Occipital lobe (tissue), 3 donors: ENCODE measurements at places on chromosomes 5 and 9. TPM values are rescaled to one million over a fixed set of nuclear protein-coding genes. Genes with fewer than 3 reads are reported as not detected.
A peak's percentile ranks its signal among the peaks of the same experiment; 100 is the strongest.

SLC27A4 gene
- total RNA-seq: 23.9 TPM

RARS1 gene
- total RNA-seq: 279 TPM

PCDHGA6 gene
- total RNA-seq: 12.3 TPM

PGM5 gene
- 5.6 TPM for total RNA-seq

BTNL3 gene
- not detected for total RNA-seq

FOXI1 gene
- not detected for total RNA-seq

CLPTM1L gene
- 101 TPM for total RNA-seq

TEX48 gene
- total RNA-seq: not detected

GRCh38 chr5:43121913-43122484 lies 1.3 kb downstream of the ZNF131 start:
- no peak for DNase-seq

- peak; percentile 54 for DNase-seq
Measured at GRCh38 chr5:168023191-168023590, 268.3 kb upstream of the WWC1 start.

- no peak for DNase-seq
Measured at GRCh38 chr9:136437430-136437829, 2.2 kb downstream of the INPP5E start.

DNA sequence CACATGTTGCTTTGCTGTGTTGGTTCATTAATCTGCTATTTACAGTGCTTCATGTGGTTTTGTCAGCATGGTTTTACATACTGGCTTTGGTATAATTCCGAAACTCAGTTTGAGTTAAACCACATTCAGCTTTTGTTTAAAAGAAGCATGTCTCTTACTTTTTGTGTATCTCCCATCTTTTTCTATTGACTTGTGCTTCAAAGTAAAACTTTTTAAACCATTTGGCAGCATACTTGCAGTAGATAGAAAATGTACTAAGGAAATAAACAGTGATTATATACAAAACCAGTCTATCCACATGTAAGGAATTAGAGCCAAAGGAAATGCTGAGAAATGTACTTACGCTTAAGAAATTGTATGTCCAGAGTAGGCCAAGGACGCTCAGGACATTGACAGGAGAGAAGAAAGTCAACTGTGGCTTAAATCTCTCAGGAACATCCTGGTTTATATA lies 286.9 kb downstream of the ARHGEF28 start:
- DNase-seq: no peak

DNA sequence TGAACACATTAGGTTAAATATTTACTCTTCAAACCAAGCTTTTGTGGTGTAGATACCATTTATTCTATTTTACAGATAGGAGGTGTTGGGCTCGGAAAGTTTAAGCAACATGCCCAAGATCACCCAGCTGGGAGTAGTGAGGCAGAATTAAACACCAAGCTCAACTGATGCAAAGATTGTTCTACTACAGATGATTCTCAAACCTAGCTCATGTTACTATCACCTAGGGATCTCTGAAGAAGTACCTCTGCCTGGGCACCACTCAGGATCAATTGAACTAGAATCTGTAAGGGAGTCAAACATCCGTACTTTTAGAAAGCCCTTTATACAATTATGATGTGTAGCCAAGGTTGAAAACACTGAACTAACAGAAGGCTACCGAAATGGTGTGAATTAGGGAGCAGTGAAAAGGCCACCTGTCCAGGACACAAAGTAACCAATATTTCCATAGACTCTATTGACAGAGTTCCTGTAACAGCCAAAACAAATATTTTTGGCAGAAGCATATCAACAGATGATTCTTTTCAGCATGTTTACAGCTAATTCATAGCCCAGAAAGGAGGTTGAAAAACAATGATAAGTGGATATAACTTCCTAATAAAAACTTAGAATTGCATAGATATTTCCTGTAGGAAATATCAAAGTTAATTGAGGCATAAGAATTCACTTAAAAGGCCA lies 158.5 kb upstream of the PTGER4 start:
- DNase-seq: no peak

- DNase-seq: no peak
Measured at GRCh38 chr9:40926404-40927259, 201.8 kb downstream of the FOXD4L6 start.

- DNase-seq: no peak
Measured at GRCh38 chr9:134676361-134676760, 34.8 kb downstream of the COL5A1 start.

DNA sequence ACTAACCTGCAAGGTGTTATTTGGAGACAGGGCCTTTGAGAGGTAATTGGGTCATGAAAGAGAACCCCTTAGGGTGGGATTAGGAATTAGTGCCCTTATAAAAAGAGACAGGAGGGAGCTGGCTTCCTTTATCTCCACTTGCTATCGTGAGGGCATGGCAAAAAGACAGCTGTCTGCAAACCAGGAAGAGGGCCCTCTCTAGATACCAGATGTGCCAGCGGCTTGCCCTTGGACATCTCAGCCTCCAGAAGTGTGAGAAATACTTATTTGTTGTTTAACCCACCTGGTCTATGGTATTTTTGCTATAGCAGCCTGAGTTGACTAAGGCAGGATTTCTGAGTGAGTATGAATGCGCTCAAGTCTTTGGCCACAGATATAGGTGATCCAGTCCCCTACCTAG lies 978 bp upstream of the RGS14 start:
- DNase-seq: no peak

DNA sequence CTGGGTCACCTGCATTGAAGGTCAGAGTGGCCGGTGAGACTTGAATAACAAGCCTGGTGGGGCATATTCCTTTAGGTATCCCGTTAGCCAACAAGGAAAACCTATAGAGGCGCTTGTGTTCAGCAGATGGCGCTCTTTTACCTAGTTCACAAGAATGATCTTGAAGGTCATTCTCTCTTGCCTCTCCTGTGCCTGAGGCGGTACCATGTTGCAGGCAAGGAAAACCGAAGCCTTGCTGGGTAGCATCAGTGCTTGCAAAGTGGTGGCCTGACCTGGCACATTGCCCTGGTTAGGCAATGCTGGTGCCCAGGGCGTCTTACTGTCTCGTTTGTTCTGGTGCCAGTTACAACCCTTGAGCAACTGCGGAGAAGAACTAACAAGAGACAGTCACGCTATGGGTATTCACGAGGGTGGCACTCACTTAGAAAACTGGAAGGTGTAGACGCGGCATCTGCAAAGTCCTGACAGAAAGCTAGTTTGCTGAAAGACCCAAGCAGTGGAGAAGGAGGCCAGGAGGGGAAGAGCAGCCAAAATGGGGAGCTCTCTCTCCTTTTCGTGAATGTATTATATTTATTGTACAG lies 56.7 kb downstream of the AOPEP start:
- peak; percentile 51 for DNase-seq

- DNase-seq: no peak
Measured at GRCh38 chr9:114083666-114084065, 5.6 kb upstream of the AMBP start.

DNA sequence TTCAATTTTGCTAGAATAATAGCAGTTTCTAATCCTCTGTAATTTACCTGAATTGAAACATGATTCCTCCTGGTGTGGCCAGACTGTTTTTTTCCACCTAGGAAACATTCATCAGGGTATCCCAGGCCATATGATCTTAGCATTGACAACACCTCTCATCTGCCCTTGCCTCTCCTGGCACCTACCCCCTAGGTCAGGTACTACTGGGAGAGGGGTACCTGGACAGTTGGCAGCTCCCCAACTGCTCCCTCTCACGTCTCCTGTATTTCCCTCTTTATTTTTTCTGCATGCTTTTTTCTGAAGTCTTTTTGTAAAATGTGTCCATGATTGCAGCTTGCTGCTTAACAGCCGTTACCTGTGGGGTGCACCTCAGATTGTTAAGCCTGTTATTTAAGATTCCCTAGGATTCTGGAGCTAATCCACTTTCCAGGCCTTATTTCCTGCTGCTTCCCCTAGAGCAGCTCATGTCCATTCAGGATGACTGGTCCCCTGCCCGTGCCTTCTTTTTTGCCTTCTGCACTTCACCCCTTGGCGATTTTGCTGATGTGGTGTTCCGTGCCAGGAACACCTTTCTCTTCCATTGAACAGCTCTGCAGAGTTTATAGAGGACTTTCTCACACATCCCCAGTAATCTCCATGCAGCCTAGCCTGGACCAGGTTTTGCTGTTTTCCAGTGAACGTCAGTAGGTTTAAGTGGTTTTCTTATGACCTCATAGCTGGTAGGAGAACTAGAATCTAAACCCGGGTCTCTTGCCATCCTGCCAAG lies 33.6 kb downstream of the SNX30 start:
- DNase-seq: no peak

DNA sequence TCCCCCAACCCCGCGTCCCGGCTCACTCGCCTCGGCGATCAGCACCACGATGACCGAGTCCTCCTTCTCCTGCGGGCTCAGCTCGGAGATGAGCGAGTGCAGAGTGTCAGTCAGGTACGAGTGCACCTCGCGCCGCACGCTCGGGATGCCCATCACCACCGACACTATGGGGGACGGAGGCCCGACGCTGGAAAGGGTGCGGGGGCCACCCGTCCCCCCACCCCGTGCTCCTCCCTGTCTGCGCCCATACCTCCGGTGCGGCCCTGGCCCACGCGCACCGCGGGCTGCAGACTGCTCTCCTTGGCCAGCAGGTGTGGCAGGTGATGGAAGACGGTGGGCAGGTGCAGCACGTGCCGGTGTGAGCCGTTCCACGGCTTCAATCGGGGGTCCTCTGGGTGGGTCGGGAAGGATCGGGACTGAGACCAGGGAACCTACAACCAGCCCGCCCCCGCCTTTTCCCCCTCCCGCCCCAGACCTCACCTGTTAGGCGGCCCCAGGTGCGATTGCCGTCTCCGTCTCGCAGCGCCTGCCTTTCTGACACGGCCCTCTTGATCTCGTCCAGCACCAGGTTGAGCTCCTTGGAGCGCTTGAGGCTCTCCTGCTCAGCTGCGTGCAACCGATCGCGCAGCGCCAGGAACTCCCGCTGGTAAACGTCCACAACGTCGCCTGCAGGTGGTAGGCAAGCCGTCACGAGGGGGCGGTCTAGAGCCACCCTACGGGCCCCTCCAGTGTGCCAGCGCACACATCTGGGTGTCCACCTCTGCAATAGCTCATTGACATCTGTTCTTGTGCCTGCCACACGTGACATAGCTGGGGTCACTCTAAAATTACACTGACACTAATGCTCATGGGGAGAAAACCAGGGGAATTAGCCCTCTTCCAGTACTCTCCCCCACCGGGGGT lies 5.1 kb downstream of the MGAT4B start:
- DNase-seq: no peak

DNA sequence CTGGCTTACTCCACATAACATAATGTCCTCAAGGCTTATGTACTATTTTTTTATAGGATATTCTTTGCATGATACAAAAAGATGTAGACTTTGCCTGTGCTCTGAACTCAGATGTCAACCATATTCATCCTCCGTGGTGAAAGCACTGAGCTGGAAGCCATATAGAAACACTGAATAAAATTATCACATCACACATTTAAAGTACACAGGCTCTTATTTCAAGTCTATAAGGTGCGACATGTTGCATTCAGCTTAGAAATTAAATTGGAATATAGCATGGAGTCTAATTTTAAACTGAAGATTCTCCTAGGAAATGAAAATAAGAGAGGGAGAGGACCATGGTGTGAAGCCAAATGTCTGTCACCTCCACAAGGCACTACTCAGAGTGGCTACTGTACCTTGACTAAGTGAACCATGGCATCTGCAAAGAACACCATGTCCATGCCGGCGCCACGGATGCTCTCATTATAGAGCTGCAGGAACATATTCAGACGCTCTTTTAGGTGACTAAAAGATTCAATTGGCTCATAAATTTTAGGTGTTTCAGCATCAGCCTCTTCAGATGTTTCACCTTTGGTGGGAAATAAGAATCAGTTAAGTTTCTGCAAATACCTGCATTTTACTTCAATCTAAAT lies 158.6 kb downstream of the DNAH5 start:
- DNase-seq: no peak

DNA sequence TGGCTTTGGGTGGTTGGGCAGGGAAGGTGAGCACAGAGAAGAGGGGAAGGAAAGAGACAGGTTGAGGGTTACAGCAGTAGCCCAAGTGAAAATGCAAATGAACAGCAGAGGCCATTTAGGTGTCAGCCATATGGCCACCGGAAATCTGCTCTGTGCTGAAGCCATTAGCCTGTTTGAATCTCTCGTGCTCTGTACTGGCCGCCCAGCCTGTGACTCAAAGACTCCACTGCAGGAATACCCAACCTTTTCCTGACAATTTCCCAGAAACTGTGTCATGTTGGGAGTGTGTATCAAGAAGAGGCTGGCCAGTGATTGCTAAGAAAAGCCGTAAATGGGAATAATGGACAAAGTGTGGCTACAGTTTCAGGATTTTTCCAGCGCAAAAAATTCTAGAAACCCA lies 35.9 kb upstream of the RAI14 start:
- DNase-seq: no peak

DNA sequence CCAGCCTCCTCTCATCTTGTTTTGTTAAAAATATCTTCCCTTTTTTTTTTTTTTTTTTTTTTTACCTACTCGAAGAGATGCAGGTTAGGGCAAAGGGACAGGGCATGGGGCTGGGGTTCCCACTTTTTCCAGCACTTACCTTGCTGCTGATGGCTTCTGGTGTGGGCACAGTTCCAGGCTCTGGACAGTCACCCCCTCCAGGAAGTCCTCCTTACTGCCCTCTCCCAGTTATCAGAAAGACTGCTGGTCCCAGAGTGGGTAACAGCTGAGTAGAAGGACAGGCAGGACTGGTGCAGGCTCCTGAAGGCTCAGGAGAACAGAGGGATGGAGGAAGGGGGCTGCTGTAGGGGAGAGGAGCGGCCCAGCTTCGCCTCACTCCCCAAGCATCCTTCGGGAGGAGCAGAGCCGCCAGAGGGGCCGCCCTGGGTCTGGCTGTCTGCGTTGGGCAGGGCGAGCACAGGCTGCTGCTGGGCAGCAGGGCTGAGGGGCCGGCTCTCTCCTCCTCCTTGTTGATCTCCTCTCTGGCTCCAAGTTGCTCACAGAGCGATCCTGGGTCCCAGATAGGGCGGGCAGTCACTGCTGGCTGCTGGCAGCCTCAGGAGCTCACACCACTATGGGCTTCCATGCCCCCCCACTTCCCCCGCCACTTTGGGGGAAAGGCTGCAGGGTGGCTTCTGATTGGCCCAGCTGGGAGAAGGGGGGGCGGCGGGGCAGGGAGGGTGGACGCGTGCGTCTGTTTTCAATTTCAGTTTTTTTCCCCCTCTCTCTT lies at the start of gene PDGFRB:
PDGFRB (minus strand) TSS at position 588 of the 769 bp plus-strand sequence. CDS start 18,798 bp downstream, outside the sequence.
- peak; percentile 83 for DNase-seq

DNA sequence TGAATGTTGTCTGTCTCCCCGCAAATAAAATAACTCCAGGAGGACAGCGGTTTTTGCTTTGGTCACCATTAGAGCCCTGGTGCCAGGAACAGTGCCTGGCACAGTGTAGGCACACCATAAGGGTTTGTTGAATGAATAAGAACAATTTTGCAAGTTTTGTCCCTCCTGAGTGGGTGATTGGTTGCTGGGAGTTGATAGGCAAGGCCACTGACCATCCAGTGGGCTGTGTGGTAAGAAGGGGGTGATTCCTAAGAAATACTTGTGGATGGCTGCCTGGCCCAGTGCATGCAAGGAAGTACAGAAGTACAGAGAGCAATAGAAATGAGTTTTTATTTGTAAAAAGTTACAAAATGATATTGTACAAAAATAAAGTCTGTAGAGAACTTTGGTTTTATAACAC lies 27.5 kb downstream of the GDNF start:
- no peak for DNase-seq

- DNase-seq: no peak
Measured at GRCh38 chr9:107487521-107488374, 1.8 kb downstream of the KLF4 start.

GRCh38 chr5:150632305-150633160 lies 7.9 kb upstream of the SYNPO start:
- DNase-seq: no peak
